Cardiac muscle cell (in vitro differentiated cells and primary cell): ENCODE measurements at places on chromosomes 7 and 10. TPM values are rescaled to one million over a fixed set of nuclear protein-coding genes. Genes with fewer than 3 reads are reported as not detected.

The OR2A1 gene
- polyA plus RNA-seq: not detected in 2 replicates

The PLPP4 gene
- 1.0 and 2.0 TPM in 2 replicates for polyA plus RNA-seq

The ATOH7 gene
- 0.29 and 0.50 TPM in 2 replicates for polyA plus RNA-seq

The TAS2R4 gene
- 0.07 and 0.22 TPM in 2 replicates for polyA plus RNA-seq

The CPA2 gene
- polyA plus RNA-seq: 0.39 TPM in 1 of 2 replicates, not detected in the other

The GALNT17 gene
- 2.9 and 4.6 TPM in 2 replicates for polyA plus RNA-seq

The PAPOLB gene
- not detected in 2 replicates for polyA plus RNA-seq

The DENND2A gene
- 14.0 and 18.2 TPM in 2 replicates for polyA plus RNA-seq

The MXI1 gene
- 68.4 and 69.8 TPM in 2 replicates for polyA plus RNA-seq

The NPC1L1 gene
- not detected in 2 replicates for polyA plus RNA-seq

The DYNC1I1 gene
- 20.6 and 21.9 TPM in 2 replicates for polyA plus RNA-seq

The WIPF3 gene
- polyA plus RNA-seq: 1.4 and 2.3 TPM in 2 replicates
